GM12891 (cell line): ENCODE measurements at places on chromosomes 1 and 21.
A peak's percentile ranks its signal among the peaks of the same experiment; 100 is the strongest.

DNA sequence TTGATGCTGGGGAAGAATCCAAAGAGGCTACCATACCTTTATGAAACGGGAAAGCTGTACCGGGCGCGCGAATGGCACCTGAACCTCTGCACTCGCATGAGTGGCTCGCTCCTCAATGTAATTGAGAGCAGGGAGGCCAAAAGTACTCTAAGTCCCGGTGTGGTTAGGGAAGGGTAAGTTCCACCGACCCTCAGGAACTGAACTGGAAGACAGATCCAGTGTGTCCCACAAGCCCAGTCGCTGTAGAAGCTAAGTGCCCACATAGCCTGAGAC, 1.0 kb downstream of the GATAD2B start:
- DNase-seq: no peak

DNA sequence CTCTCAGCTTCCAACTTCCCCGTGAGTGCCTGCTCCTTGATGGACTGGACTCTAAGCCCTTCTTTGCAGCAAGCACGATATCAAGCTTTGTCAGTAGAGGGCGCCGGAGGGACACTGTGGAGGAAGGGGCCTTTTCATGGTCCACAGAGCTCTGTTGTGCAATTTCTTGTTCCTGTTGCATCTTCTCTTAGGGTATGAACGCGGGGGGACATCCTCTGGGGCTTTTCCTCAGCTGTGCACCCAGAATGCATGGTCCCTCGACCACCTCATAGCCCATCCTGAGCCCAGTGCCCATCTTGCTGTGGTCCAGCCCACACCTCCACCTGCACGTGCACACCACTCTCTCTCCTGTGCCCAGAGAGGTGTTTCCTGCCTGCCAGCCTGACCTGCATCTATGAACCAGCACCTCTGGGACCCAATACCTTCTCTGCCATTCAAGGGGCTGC, 556.8 kb downstream of the PTPRU start:
- peak; percentile 41 for DNase-seq

DNA sequence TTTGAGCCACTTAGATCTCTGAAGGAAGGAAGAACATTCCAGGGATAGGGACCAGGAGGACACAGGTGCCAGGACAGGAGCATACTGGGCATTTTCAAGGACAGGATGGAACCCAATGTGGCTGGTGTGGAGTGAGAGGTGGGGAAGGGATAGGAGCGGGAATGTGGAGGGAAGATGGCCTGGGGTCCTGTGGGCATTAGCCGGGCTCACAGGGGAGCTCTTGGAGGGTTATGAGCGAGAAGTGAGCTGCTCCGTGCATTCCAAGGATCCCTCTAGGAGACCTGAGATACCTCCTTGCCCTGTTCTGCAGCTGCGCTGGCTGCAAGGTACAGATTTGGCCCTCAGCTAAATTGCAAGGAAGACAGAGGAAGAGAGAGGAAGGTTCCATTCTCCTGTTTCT, 87.5 kb downstream of the IER5 start:
- no peak for DNase-seq

GRCh38 chr1:232561381-232561780, 68.6 kb downstream of the SIPA1L2 start:
- no peak for DNase-seq

DNA sequence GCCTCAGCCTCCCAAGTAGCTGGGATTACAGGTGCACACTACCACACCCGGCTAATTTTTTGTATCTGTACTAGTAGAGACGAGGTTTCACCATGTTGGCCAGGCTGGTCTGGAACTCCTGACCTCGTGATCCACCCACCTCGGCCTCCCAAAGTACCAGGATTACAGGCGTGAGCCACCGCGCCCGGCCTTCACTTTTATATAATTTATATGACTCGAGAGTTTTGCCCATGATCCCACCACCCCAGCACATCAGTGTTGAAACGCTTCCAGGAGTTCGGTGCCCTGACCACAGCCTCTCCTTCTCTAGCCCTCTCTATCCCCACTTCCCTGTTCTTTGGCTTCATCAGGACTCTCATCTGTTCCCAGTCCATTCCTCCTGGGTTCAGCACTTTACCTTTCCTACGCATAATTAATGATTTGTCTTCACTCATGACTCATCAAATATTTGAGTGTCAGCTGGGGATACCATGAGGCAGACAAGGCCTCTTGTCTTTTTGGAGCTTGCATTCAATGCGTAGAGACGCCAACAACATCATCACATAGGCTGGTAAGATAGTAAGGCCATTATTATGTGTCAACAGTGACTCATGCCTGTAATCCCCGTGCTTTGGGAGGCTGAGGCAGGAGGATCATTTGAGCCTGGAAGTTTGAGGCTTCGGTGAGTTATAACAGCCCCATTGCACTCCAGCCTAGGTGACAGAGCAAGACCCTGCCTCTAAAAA, 1.4 kb downstream of the PMF1 start:
- no peak for DNase-seq
